ENCODE measurements at places on chromosomes 12 and 14.

DNA sequence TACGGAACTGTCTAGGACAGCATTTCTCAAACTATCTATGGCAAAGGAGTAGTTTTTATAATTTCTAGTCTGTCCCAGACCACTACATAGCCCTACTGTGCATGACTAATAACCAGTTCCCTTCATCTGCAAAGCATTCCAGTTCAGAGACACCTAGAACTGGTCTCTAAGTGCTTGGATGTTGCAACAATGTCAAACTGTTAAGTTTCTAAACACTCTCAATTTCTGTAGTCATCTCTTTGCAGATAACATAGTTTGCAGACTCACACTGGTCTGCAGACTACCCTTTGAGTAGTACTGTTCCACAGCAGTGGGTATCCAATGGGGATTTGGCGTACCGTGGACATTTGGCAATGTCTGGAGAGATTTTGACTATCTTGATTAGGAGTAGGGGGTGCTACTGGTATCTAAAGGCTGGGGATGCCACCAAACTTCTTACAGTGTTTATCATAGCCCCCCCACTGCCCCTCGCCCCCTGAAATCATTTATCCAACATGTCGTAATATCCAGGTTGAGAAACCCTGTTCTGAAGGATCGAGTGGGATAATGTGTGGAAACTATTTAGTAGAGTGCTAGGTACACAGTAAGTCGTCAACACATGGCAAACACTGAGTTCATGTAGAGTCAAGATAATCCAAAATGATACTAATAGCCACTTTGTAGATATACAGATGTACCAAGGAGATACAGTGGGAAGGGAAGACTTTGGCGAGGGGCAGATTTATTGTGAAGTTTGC, 1.7 kb downstream of the C12orf76 start:
- DNase-seq: no peak

DNA sequence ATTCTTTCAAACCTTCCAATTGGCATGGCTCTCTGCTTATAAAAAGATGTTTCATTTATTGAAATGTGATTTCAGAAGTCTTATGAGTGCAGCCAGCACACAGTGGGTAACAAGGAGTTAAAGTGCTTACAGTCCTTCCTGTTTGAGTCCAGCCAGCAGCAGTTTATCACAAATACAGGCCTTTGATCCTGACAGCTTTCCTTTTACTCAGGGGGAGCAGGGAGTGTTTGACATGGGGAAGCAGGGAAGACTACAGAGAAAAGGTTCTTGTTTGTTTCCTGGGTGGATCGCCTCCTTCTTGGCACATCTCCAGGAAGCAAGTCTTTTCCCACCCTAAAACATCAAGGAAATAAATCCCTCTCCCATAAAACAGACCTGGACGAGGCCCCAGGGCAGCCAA, 216.1 kb downstream of the MSRB3 start:
- DNase-seq: no peak

DNA sequence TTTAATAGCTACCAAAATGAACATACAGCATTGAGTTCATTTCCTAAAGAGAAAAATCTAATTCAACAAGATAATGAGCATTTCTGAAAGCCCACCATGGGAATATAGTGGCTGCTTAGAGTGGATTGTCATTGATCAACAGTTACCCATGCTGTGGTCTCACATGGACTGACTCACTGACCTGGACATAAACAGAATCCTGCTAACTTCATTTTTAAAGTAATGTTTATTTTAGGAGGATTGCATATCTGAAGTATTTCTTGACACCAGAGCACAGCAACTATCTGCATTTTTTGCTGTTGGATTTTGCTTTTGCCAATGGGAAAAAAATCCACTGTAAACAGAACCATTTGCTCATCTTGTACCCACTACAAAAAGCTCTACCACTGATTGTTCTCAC, 71.7 kb downstream of the KCNC2 start:
- no peak for DNase-seq

GRCh38 chr12:105552056-105552455, 221.6 kb downstream of the C12orf75 start:
- no peak for DNase-seq

GRCh38 chr12:116174006-116174405, 103.5 kb downstream of the MED13L start:
- DNase-seq: no peak

DNA sequence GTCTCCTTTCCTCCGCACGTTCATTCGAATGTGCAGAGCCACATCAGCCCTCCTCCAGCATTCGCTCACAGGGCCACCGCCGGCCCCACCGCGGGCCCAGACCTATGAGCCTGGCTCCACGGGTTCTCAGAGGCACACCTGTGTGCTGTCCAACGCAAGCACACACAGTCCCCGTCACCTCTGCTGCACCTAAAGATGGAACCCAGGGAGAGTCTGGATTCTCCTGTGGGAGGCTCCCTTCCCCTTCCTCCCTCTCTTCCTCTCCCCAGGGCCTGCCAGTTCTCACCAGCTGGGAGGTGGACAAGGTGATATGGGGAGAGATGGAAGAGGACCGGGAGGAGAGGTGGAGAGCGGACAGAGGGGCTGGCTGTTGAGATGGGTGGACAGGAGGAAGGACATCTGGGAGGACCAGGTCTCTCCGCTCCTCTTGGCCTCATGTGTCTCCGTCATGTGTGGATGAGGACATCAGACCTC, 4.9 kb upstream of the AQP6 start:
- no peak for DNase-seq

Data from AG20443 (cell line).